ENCODE measurements at places on chromosomes 6 and 20.

DNA sequence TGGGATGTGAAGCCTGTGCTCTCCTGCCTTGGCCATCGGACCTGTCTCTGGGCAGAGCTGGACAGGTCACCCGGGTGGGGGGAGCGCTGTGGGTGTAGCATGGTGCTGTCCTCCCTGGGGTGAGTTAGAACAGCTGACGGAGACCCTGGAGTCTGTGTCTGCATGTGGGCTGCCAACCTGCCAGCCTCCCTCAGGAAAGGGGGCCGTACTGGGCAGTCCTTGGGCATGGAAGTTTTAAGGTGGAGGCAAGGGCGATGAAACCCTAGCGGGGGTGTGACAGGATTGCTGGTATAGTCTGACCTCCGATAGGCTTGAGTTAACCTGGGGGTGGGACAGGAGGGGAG, 2.4 kb downstream of the SOX18 start:
- no peak for DNase-seq

DNA sequence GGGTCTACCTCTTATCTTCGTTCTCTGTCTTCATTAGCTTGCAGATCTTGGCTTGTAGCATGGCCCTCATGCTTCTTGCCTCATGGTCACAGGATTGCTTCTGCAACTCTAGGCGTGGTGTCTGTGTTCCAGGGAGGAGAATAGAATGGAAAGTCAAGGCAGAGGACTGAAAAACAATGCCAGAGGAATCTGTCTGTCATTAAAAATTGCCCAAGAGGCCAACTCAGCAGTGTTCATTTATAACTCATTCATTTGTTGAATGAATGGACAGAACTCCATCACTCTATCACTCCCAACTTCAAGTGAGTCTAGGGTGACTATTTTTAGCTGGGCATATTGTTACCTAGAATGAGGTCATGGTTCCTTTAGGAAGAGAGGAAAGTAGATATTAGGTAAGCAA, 179.6 kb downstream of the UST start:
- DNase-seq = no peak

DNA sequence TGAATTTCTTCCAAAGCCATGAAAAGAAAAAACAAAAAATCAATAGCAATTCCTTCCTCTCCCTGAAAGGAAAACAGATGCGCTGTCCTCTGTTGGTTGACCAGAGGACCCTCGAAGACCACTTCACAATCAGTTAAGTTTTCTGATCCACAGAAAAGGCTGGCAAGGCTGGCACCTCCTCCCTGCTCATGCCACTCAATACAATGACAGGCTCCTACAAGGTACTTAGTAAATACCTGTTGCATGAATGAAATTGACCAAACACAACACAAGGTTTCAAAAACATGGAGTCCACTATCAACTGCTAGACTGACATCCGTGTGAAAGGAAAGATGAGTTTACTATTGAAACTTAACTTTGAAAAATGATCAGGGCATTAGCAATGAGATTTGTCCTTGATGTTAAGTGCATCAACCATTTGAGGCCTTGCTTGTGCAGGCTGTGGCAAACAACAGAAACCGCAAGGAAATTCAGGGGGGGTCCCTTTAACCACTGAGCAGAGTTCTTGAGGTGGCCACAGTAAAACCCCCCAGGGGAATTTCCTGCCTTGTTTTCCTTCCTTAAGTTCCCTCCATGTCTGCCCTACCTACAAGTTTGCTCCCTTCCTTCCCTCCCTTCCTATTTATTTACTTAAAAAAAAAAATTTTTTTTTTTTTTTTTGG, 27.9 kb upstream of the RTF2 start:
- DNase-seq = peak; percentile 35

- DNase-seq = no peak
Observed at GRCh38 chr6:107550241-107550840, 60.4 kb downstream of the SOBP start.

DNA sequence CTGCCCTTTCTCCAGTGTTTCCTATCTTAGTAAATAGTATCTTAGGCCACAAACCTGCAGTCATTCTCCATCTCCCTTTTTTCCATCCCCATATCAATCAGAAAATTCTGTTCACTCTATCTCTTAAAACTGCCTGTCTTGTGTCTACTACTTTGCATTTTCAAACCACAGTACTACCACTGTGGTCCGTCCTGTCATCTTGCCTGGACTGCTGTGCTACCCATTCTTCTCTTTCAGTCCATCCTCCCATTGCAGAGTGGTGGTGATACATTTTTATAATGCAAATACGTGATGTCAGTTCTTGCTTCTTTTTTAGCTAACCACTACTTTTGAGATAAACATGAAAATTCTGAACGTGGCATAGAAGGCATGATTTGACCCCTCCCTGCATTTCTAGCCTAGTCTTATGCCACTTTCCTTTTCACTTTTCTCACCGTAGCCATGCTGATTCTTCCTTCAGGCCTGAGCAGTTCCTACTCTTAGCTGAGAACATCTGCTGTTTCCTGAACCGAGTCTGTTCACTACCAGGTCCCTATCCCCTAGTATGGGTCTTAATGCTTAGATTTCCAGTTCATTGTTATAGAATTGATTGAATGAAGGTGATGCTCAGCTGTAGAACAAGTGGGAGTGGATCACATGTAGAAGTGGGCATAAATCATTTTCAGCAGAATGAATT, 13.8 kb downstream of the TBPL1 start:
- DNase-seq = no peak

DNA sequence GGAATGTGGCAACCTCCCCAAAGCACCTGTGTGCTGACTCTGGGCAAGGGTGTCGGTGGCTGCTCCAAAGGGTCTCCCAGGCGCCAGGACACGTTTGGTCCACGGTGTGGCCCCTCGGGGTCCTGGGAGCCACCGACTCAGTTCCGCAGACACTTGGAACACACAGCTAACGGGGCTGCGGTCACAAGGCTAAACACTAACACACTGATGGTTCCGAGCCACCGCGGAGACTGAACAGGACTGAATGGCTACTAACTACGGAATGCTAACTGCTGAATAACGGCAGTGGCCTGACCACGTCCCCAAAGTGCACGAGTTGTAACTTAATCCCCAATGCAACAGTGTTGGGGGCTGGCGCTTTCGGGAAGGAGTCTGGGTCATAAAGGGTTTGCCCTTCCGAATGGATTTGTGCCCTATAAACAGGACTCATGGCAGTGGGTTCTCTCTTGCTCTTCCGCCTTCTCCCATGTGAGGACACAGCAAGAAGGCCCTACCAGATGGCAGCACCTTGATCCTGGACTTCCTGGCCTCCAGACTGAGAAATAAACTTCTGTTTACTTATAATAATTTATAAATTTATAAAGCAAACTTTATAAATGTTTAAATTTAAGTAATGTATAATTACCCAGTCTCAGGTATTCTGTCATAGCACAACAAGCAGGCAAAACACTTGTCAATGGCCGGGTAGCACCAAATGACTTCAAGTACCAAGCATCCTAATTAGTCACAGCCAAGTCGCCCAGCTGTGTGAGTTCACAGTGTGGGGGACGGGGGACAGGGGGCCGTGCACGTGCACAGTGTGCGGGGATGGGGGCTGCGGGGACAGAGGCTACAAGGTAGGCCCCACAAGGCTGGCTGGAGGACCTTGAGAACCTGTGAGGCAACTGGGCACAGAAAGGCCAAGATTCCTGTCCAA, 2.3 kb upstream of the EEF1A2 start:
- DNase-seq = no peak

- DNase-seq = no peak
Observed at GRCh38 chr6:6878887-6879585, 228.7 kb upstream of the RREB1 start.

DNA sequence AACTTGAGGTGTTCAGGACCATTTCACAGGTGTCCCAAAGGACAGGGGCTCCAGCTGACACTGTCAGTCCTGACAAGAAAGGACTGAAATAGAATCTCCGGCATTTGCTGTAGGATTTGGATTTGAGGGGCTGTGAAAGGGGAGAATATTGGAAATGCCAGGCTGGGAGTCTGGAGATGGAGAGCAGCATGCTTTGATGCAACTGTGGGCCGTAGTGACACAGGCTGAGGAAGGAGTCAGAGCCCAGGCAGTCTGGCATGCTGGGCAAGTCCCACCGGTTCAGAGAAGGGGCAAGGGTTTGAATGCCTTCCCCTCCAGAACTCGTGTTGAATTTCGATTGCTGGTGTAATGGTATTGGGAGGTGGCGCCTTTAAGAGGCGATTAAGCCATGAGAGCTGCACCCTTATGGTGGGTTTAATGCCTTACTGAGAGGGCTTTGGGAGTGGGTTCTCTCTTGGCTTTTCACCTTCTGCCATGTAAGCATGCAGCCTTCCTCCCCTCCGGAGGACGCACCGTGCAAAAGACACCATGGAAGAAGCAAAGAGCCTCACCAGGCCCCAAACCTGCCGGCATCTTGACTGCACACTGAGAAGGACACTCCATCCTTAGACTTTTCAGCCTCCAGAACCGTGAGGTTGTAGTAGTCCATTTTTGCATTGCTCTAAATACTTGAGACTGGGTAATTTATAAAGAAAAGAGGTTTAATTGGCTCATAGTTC, 9.4 kb upstream of the PYGB start:
- no peak for DNase-seq

- no peak for DNase-seq
Observed at GRCh38 chr6:9938801-9939200, 476.1 kb downstream of the TFAP2A start.

GRCh38 chr20:42093542-42094440, 475.6 kb upstream of the CHD6 start:
- DNase-seq = no peak

- peak; percentile 30 for DNase-seq
Observed at GRCh38 chr20:17617212-17617867, 47.5 kb downstream of the DSTN start.

GRCh38 chr6:134199848-134200606, 117.9 kb downstream of the SGK1 start:
- no peak for DNase-seq

DNA sequence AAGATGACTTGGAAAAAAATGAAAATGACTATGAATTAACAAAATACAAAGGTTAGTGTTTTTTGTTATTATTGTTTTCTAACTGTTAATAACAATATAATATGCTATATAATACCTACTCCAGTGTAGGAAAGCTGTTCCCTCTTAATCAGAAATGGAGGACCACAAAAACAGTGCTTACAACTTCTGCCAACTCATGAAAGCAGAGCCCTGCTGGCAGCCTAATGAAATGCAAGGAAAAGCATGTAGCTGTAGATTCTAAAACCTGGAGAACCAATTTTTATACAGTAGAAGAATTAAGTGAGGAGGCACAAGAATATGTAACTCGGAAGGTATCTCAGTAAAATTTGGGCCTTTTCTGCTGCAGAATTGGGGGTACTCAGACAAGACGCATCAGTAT, 29.4 kb downstream of the PHIP start:
- DNase-seq = no peak

- no peak for DNase-seq
Observed at GRCh38 chr6:100573166-100573565, 108.4 kb upstream of the SIM1 start.

- no peak for DNase-seq
Observed at GRCh38 chr6:10535193-10535592, 14.0 kb downstream of the GCNT2 start.

DNA sequence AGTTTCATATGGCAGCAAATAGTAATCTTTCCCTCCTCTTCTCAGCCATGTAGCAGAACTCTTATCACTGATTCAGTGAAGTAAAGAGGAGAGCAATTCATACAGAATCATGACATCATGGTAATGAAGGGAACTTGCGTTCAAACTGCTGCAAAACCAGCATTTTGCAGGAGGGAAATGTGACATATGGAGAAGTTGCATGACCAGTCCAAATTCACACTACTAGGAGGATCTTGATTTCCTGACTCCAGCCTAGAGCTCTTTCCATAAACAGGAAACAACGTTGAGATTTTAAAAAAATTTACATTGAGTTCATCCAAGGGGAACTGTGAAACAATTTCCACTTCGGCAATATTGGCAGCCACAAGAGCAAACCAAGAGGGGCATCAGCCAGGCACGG, 63.8 kb downstream of the MBOAT1 start:
- DNase-seq = no peak

DNA sequence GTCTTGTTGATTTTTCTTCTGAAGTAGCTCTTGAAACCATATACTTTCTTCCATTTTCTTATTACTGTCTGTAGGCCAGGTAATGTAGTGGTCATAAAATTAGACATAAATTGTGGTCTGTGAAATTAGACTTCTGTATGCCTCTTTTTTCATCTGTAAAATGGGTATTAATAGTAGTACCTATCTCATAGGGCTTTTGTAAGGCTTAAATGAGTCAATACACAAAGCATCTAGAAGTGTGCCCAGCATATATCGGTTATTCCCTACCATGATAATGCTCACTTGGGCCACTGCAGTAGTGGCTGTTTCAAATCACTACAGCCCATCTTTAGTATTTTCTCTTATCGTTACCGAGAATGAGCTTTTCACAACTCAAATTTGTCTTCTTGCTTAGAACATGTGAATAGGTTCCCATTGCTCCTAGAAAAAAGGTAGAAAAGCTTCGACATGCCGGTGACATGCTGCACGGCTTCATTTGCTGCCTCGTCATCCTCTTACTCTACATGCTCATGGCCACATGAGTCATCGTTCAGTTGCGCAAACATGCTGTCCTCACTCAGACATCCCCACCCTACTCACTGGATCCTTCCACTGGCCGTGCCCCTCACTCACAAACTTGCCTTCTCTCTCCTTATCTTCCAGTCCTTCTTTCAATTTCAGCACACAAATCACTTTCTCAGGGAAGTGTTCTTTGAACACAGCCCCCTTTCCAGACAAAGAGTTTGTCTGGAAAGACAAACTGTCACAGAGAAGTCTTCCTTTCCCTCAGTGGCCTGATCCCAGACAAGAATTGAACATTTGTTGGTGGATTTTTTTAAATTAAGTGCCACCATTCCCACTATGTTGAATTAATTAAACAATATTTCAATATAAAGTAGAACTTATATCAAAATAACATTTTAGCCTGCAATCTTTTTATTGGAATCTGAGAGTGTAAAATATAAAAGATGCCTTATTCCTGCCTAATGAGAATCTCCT, 32.2 kb upstream of the ERVFRD-1 start:
- DNase-seq = no peak

- DNase-seq = no peak
Observed at GRCh38 chr6:31717499-31718222, 2.5 kb downstream of the LY6G6D start.

- no peak for DNase-seq
Observed at GRCh38 chr20:32664678-32665159, 9.0 kb downstream of the C20orf203 start.

DNA sequence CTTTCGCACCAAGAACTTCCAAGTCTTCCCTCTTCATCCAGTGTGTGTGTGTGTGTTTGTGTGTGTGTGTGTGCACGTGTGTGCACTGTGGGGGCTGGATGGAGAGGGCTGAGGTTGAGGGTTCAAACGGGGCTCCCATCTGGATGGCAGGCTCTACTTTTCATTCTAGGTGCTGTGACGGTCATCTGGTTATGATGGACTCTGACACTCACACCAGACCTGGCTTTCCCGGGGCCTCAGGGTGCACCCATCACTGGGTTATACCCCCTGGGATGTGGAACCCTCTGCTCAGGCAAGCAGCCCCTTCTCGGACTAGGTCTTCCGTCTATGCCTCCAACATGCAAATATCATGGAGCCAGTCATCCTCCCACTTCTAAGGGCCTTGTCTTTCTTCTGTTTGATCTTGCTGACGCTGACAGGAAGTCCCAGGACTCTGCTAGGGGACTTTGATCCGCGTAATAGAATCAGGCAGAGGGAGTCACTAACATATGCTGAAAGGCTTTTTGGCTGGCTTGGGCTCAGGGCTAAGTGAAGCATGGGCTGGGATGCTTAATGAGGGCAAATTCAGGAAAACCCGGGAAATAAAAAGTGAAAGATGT, 313.6 kb downstream of the CDC5L start:
- DNase-seq = peak; percentile 20

- no peak for DNase-seq
Observed at GRCh38 chr6:30824698-30825097, 59.6 kb upstream of the DDR1 start.

GRCh38 chr6:134585517-134585873, 267.6 kb upstream of the SGK1 start:
- no peak for DNase-seq

- DNase-seq = no peak
Observed at GRCh38 chr20:16011519-16011918, 561.7 kb downstream of the KIF16B start.

All from T-helper 1 cell (primary cell).